ENCODE measurements at places on chromosomes 4 and X.

GRCh38 chr4:79623021-79623870, 215.2 kb upstream of the GK2 start:
- DNase-seq: no peak

DNA sequence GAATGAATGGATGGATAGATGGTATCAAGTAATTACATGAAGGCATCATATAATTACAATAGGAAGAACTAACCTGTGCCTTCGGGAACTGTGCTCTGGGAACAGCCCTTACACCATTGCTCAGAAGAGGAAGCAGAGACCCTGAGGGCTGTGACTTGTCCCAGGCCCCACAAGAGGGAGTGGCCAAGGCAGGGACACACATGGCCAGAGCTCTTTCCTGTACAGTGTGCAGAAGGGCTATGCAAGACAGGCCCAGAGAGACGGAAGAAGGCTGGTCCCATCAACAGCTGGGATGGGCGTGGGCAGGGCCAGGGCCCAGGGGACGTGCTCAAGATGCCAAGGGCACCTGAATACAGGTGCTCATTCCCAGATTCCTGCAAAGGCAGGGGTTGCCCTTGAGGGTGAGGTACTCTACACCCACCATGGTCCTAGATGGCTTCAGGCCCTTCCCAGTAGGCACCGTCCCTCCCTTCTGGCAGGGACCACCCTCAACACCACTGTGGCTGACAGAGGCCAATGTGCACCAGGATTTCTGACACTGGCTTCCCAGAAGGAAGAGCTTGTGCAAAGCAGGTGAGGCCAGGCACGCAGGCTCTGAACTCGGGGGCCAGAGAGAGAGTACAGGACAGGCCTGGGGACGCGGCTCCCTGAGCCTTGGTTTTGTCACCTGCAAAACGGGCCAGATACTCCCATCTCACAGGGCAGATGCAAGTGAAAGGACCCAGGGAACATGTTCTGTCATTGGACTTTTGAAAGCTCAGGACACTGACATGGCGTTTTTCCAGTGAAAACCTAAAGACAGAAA, 1.7 kb downstream of the EVC2 start:
- DNase-seq: no peak

GRCh38 chr4:10079912-10080588, 36.5 kb downstream of the WDR1 start:
- DNase-seq: no peak

- DNase-seq: no peak
These were observed 223.5 kb upstream of the MBNL3 start for GRCh38 chrX:132712350-132712749.

DNA sequence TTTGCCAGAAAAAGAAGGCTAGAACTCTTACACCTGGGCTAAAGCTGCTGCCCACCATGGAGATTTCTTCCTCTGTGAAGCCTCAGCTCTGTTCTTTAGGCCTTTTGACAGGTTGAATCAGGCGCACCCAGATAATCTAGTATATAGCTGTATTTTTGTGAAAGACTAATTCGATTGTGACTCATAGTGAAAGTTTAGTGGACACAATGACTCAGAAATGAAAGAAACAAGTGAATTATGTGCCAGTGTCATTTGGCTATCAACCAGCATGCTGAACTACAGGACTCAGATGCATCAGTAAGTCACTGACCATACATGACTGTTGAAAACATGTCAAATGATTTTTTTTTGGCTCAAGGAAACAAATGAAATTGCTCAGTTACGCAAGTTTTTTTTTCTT, 425.4 kb downstream of the SLITRK2 start:
- no peak for DNase-seq

DNA sequence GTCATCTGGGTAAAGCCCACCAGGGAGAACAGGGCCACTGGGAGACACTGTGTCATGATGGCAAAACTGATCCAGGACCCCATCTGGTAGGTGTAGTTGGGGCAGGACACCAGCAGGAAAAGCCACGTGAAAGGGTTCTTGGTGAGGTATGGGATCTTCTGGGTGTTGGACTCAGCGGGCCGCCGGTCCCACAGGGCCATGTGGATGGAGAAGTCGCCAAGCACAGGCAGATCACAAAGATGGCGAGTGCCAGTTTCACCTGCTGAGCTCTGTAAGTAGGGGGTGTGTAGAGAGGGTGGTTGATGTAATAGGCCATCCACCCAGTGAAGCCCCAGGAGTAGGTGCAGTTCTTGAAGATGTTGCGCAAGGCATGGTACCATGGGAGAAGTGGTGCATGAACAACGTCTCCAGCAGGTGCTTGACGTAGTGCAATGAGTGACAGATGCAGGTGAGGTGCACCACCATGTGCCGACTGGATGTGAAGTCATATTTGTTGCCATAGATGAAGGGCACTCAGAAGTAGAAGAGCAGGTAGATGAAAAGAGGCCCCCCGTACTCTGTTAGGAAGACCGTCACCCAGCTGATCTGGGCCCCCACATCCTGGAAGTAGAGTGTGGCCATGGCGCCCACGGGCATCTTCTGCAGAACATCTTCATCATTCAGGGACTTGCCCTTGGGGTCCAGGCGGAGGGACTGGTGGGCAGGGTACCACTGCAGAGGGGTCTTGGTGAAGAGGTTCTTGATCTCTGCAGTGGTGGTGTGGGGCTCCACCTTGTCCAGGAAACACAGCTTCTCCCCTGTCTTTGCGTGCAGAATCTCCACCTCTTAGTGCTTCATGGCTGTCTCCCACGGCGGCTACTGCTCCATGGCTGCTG, 249.3 kb downstream of the ANKRD50 start:
- DNase-seq: no peak

- no peak for DNase-seq
These were observed 167.5 kb downstream of the CDS1 start for GRCh38 chr4:84750260-84750959.

DNA sequence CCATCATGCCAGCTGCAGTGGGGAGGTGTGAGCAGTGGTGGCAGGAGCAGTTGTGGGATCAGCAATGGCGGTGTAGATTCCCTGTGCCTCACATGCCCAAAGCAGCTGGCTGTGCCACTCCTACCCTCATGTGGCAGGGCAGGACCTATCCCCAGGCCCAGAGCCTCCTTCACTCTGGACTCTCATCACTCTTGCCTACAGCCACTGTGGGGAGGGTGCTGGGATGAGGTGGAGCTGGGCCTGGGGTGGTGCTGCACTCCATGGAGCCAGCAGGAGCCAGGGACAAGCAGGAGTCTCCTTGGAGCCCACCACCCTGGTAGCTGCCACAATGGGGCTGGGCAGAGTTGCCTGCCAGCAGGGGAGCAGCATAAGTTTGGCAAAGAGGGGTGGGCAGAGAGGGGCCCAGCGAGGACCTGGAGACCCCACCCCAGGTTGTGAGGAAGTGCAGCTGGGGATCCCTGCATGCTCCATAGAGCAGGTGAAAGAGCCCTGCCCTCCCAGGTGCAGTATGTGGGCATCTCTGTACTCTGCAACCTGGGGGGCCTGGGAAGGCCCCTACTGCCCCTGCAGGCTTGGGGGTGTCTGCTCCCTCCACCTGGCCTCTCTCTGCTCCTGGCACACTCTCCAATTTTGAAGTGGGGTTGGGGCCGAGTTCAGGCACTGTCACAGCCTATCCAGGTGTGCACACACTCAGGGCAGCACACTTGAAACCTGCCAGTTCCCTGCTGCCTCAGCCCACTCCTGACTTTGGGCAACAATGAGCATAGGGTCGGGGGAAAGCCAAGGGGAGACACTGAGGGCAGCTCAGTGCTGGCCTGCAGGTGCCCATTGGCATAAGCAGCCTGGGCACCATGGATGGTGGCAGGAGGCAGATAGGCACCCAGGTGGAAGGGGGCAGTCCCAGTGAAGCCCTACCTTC, 74.0 kb upstream of the INTU start:
- DNase-seq: no peak

GRCh38 chr4:169604131-169604900, 8.1 kb downstream of the NEK1 start:
- no peak for DNase-seq

DNA sequence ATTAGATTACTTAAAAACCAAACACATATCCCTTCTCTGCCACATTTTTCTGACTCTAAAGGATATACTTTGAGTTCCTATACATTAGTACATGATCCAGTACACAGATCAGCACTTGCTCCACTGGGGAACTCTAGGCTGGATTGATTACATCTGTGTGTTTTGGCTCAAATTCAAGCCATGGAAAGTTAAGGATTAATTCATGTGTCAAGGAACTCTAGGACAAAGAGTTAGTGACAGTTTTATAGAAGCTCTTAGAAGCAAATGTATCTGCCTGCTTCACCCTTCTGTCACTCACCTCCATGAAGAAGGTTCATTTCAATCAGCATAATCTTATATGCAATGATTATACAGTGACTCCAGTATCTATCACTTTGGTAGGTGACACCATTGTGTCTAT, 43.2 kb downstream of the SCFD2 start:
- DNase-seq: no peak

DNA sequence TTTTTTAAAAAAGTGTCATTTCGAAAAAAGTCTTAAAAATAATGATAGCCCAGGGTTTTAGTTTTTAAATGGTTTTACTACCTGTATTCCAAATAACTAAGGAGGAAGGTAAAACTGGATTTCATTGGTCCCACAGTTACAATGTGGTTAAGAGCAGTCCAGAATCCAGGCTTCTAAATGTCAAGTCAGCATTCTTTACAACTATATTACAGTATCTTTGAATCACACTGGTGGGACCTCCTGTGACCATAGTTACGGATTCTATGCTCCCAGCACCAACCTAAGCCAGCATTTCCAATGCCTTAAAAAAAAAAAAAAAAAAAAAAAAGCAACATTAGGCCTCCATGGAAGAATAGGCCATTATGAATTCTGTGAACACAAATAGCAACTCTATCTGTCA, 6.2 kb downstream of the TIGD4 start:
- no peak for DNase-seq

DNA sequence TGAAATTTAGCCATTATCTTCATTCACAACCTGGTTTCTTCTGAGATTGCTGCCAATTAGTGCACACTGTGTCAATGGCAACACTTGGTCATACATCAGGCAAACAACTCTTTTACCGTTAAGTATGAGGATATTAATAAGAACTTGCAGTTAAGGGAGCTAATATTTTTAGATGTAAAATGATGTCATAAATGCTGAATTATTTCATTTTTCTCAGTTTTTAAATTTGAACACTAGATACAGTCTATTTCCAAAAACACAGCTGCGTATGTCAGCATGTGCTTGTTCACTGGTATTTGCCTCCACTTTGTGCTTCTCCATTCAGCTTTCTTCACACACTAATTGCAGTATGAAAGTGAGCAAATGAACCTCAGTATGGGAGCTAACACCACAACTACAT, 1.6 kb downstream of the KLHL13 start:
- no peak for DNase-seq

- DNase-seq: no peak
These were observed 2.2 kb downstream of the WFS1 start for GRCh38 chr4:6271701-6272465.

- no peak for DNase-seq
These were observed 327.8 kb upstream of the CXorf51B start for GRCh38 chrX:146481735-146482134.

GRCh38 chrX:97672608-97673007, 788.9 kb downstream of the RPA4 start:
- DNase-seq: no peak

DNA sequence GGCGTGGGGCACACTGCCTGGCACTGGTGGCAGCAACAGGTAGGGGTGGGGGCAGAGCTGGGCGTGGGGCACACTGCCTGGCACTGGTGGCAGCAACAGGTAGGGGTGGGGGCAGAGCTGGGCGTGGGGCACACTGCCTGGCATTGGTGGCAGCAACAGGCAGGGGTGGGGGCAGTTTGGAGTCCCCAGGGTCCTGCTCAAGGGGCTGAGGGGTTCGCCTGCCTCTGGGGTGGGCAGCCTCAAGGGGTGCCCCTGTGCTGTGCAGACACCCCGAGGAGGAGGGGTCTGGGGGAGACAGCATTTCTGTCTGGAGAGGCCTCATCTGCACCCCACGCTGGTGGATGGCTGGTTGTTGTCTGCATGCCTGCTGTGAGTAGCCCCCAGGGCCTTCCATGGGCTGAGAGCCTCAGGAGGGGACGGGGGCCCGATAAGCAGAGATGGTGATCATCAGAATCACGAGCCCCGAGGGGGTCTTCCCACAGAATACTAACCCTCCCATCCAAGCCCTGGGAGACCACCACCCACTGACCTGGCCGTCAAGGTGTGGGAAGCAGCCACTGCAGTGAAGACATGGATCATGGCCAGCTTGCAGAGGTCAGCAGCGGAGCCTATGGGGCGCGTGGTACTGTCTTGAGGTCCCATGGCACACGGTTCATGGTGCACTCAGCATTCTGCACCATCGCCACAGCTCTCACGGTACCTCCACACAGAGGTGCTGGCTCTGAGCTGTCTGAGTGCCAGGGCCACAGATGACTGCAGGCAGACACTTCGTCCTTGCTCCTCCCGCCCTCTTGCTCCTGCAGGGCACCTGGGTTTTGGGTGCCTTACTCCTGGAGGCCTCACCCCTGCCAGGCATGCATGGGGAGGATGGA, 21.5 kb downstream of the NAT8L start:
- no peak for DNase-seq

DNA sequence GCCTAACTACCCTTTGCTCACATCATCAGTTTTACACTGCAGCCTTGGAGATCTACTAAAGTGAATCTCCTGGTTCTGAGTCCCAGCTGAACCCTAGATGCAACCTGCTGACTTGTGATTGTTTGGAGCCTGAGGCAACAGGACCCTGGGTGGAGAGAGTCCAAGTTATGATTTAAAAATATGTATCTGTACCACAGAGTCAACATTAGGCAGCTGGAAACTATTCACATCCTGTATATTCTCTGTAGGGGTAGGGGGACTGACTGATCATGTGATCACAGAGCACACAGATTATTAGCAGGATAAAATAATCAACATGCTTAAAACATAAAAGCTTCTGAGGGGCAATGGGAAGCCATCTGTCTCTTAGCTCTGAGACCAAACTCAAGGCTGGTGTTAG, 52.1 kb downstream of the CT47B1 start:
- DNase-seq: no peak

DNA sequence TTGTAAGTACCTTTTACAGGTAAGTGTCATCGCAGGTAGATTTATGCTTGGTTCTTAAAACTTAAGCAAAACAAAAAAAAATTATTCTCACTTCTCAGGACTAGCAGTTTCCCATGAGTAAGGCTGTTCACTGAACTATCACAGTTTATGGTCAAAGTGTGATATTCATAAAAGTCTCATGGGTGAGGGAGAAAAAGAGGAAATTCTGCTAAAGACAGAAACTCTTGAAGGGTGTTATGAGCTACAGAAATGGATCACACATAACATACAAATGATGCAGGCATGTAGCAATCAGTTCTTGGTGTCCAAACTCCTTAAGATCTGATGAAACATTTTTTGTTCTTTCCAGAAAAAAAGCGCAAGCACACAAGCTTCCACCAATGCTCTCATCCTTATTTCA, 8.5 kb downstream of the RAB9A start:
- no peak for DNase-seq

- DNase-seq: no peak
These were observed 212.6 kb upstream of the JADE1 start for GRCh38 chr4:128596853-128597252.

GRCh38 chr4:141580523-141580922, 55.9 kb upstream of the IL15 start:
- DNase-seq: no peak

GRCh38 chrX:21373637-21374162, 518 bp upstream of the CNKSR2 start:
- DNase-seq: no peak

Data from stimulated activated CD8-positive, alpha-beta memory T cell treated with anti-CD3 and anti-CD28 coated beads, Interleukin-4, amount 100 ng/mL, for 1 hour (primary cell).